T-helper 2 cell treated with Interferon-gamma antibody and Interleukin-4, amounts not matched to agents 5 μg/mL and 100 μg/mL, for 36 hours (primary cell): ENCODE measurements at places on chromosomes 11 and 22.

DNA sequence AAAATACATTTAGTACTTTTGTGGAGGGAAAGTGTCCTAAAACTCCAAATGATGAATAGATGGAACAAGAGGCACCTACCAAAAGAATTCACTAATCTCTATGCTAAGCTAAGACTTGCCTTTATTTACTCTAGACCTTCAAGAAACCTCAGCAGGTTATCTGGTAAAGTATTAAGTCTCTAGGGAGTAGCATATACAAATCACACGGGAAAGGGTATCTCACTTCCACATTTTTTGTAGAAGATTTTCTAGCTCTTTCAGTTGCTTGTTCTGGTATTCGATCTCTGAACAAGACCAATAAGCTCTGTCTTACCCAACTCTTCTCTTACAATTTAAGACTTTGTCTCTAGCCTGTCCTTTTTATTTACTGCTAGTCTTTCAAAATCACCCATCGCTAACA, 18.1 kb upstream of the CADM1 start:
- H3K27ac ChIP-seq, result no peak overlapping the region
- no peak overlapping the region for H3K4me3 ChIP-seq
- H3K27me3 ChIP-seq, result no peaks in the 10 kb centered on the region

GRCh38 chr22:20237480-20238440, 30.4 kb downstream of the RTN4R start:
- no peak for DNase-seq
- peaks cover 3% of the 10 kb centered on the region for H3K4me1 ChIP-seq
- no peak overlapping the region for H3K4me3 ChIP-seq
- H3K27ac ChIP-seq, result peak overlapping the region; percentile 63
- H3K36me3 ChIP-seq, result no peaks in the 10 kb centered on the region

DNA sequence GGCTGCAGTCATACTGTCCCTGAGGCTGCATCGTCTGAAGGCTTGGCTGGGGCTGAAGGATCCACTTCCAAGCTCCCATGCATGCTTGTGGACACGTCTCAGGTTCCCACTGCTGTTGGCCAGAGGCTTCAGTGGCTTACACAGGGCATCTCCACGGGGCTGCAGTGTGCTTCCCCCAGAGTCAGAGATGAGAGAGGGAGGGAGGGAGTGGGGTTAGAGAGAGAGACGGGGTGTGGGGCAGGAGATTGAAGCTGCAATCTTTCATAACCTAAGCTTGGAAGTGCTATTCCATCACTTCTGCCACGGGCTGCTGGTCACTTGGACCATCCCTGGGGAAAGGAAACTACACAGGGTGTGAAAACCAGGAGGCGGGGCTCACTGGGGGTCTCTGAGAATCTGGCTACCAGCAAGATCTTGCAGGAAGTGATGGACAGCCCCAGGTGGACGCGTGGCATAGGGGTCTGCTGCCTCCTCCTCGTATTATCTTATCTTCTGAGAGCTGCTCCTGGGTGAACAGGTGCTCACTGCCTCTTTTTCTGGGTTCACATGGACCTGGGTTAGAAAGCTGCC, 63.0 kb upstream of the MYEOV start:
- H3K36me3 ChIP-seq, result no peaks in the 10 kb centered on the region
- peaks cover 13% of the 10 kb centered on the region for H3K27me3 ChIP-seq
- H3K27ac ChIP-seq, result no peak overlapping the region
- no peak overlapping the region for H3K4me3 ChIP-seq

DNA sequence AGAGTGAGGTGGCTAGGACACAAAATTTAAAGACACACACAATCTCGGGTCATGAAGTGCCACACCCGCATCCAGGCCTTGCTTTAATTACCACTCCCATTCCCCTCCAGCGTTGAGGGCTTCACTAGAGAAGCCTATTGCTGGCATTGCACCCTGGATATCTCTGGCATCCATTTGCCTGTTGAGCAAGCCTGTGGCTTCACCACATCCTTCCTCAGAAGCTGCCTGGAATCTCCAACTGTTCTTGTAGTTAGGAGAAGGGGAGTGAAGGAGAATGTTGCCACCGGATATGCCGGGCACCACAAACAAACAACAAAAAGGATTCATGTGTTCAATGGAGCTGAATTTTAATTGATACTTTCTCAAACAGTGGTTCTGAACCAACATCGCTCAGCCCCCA, 34.4 kb upstream of the RCN1 start:
- no peaks in the 10 kb centered on the region for H3K36me3 ChIP-seq
- no peak overlapping the region for H3K4me3 ChIP-seq
- no peaks in the 10 kb centered on the region for H3K4me1 ChIP-seq
- DNase-seq, result no peak
- peaks cover 29% of the 10 kb centered on the region for H3K27me3 ChIP-seq

GRCh38 chr11:91199866-91200265, 977.0 kb upstream of the CHORDC1 start:
- H3K27me3 ChIP-seq, result no peaks in the 10 kb centered on the region
- H3K27ac ChIP-seq, result no peak overlapping the region
- DNase-seq, result no peak
- H3K4me3 ChIP-seq, result no peak overlapping the region
- no peaks in the 10 kb centered on the region for H3K36me3 ChIP-seq
- H3K4me1 ChIP-seq, result no peaks in the 10 kb centered on the region

DNA sequence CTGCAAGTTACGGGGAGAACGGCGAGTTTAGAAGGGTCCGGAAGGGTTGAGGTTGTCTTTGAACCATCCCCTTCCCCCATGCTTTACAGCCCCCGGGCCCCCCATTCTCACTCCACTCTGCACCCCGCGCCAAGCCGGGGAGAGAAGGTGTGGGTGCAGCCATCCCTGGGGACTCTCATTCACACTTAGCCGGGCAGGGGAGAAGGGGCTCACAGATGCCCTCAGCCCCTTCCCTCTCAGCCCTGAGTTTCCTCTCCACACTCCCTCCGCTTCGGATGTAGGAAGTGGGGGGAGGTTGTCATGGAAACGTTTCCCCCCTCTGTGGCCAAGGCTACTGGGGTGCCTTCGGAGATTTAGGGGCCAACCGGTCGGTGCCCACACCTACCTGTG, 334 bp downstream of the CADM1 start:
- peaks cover 5% of the 10 kb centered on the region for H3K4me1 ChIP-seq
- no peak overlapping the region for H3K27ac ChIP-seq
- peaks cover 39% of the 10 kb centered on the region for H3K27me3 ChIP-seq

DNA sequence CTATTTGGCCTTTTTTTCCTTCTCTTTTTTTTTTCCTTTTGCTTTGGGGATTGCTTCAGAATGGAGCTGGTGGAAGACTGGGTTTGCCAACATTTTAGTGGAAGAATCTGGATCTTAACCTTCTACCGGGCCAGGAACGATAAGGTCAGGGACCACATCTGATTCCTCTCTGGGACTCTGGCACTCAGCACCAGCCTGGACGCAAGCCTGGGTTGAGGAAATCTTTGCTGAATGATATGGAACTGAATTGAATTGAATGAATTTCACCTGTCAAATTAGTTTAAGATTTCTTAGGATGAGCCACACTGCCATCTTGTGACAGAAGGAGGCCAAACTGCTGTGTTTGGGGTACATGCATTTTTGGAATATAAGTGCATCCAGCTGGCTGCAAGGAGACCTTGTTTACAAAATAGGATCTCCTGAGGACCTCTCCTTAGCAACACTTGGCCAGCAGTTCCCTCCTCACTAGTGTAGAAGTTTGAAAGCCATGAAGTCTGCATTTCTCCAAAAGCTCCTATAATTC, 30.4 kb downstream of the TPBGL start:
- peaks cover 16% of the 10 kb centered on the region for H3K36me3 ChIP-seq
- H3K4me3 ChIP-seq, result no peak overlapping the region
- DNase-seq, result no peak
- H3K27me3 ChIP-seq, result no peaks in the 10 kb centered on the region

GRCh38 chr11:9132203-9132878, 40.9 kb upstream of the SCUBE2 start:
- peaks cover 21% of the 10 kb centered on the region for H3K4me1 ChIP-seq
- peaks cover 12% of the 10 kb centered on the region for H3K36me3 ChIP-seq
- no peak overlapping the region for H3K4me3 ChIP-seq
- H3K27me3 ChIP-seq, result peaks cover 2% of the 10 kb centered on the region
- no peak overlapping the region for H3K27ac ChIP-seq
- no peak for DNase-seq

- DNase-seq, result no peak
- no peak overlapping the region for H3K27ac ChIP-seq
- H3K4me3 ChIP-seq, result no peak overlapping the region
- no peaks in the 10 kb centered on the region for H3K27me3 ChIP-seq
- H3K4me1 ChIP-seq, result no peaks in the 10 kb centered on the region
These were observed 15.9 kb upstream of the IRAG1 start for GRCh38 chr11:10709299-10710086.

DNA sequence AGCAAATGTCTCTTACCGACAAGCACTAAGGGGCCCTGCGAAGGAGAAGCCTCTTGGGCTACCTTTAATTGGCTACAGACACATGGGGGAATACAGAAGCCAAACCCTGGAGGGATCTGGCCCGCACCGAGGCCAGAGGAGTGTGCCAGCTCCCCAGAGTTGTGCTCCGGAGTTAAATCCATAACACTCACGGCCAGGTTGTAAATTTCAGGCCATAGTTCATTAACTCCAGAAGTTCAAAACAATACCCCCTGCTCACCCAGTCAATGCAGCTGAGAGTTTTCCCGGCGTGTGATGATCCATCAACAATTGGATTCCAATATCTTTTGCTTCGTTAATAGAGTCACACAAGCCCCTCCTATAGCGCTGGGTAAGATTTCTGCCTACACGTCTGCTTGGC, 371.5 kb downstream of the NXPE2 start:
- no peak for DNase-seq
- H3K4me3 ChIP-seq, result no peak overlapping the region
- no peaks in the 10 kb centered on the region for H3K4me1 ChIP-seq
- H3K27me3 ChIP-seq, result peaks cover 2% of the 10 kb centered on the region
- H3K36me3 ChIP-seq, result no peaks in the 10 kb centered on the region

DNA sequence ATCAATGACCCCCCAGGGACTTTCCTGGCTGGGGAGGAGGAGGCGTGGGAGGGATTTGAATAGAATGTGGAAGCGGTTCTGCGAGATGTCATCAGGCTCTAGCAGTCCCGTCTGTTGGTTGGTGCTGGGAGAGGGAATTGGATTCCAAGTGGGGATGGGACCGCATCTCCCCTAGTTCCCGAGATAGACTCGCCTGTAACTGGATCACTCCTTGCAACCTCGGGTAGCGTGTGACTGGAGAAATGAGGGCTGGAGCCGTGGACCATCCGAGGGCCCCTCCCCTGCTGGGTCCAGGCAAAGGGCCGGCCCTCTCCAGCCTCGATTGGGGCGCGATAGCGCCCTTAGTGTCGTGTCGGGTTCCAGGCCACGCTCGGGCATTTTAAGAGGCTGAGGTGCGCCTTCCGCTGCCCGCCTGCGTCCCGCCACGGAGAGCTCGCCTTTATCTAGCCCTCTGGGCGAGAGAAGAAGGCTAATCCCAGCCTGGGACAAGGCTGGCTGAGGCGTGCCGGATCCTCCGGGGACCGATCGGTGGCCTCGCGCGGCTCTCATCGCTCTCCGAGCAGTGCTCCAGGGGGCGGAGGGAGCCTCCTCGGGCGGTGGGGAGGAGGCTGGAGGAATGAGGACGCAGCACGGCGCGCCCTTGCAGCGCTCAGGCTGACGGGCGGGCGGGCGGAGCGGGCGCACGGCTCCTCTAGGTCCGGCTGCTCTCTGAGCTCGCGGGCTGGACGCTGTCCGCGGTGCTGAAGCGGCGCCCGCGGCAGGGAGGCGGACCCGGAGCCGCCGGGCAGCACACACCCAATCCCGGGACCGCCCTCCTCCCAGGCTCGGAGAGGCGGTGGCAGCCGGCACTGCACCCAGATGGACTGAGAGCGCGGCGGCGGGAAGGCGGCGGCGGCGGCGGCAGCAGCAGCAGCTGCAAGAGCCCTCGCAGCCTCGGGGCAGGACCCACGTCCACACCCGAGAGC, 107.8 kb downstream of the OSBP2 start:
- peak; percentile 83 for DNase-seq
- H3K27ac ChIP-seq, result no peak overlapping the region
- H3K27me3 ChIP-seq, result peaks cover 38% of the 10 kb centered on the region
- peaks cover 5% of the 10 kb centered on the region for H3K4me1 ChIP-seq
- no peak overlapping the region for H3K4me3 ChIP-seq

GRCh38 chr11:119572481-119573424, 149.8 kb upstream of the THY1 start:
- H3K27me3 ChIP-seq, result peaks cover 11% of the 10 kb centered on the region
- H3K36me3 ChIP-seq, result no peaks in the 10 kb centered on the region
- no peak for DNase-seq
- no peak overlapping the region for H3K4me3 ChIP-seq
